ENCODE measurements at places on chromosomes 4 and X.

DNA sequence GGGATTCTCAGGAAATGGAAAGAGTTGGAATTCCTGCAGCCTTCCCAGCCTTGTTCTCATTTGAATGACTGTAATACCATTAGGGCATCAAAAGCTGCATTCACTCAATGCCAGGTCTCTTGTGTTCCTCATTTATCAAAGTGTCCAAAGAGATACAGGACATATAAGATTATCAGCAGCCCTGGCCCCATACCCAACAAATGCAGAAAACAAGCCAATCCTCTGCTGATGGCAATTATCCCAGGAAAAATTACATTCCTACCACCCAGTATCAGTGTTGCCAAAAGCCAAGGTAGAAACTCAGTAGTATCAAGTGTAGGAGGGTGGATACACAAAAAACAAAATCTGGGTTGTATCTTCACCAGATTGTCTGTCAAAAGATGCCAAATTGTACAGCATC, 18.5 kb upstream of the ASB5 start:
- no peak for DNase-seq

DNA sequence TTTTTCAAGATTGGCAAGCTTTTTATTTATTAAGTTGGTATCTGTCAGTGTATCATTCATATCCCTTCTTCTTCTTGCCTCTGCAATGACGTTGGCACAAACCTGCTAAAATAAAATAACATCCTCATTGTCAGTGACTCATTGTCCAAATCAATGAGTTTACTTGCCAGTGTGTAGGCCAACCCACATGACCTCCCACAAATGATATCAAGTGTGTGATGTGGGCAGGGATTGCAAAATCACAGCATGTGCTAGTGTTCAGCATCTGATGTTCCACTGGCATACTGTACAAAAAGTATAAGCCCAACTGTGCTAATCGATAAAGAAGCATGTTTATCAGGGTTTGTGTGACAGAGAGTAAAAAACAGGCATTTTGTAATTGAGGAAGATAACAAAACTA, 25.5 kb downstream of the GPAT3 start:
- DNase-seq = no peak

GRCh38 chr4:168868044-168868781, 141.8 kb downstream of the CBR4 start:
- DNase-seq = no peak

- DNase-seq = no peak
These were observed 6.5 kb upstream of the JAKMIP1 start for GRCh38 chr4:6206771-6207290.

DNA sequence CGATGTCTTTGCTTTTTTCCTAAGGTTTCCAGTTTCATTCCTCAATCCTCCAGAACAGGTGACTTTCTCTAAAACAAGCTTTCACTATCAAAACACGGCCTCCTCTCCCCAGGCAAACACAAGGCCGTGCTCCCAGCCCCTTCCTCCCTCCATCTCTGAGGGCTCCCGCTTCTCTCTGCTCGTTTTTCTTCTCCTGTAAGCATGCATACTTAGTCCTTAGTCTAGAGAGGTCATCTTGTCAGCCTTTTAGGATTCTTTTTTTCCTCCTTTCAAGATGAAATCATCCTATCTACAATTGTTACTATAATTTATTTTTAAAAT, 18.7 kb downstream of the DCTD start:
- DNase-seq = no peak

- no peak for DNase-seq
These were observed 73.9 kb downstream of the NSG1 start for GRCh38 chr4:4460759-4461158.

DNA sequence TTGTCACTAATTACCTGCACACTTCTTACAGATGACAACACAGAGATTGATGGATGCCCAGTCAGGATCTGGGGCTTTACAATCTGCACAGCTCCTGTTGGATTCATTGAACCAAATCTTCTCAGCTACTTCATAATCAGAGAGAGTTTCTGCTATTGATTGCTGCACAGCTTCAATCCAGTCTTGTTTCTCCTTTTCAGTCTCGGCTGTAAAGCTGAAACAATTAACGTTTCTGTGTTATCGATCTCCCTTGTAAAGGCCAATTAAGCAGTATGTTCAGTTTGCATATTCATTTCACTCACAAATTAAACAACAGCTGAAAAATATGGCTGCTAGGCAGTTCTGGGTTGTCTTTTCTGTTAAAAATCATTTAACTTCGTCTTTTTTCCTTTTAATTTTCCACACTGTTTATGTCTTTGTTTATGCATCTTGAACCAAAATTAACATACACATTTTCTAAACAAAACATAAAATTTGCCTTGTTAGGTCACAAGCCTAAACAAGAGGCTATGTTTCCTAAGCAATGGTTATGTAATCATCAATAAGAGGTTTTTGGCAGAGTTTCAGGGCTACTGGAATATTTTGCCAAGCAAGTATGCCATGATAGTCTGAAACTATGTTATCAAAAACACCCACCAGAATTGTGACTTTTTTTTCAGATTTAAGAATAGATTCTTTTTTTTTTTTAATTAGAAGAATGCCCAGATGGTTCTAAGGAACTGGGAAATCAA, 79.2 kb downstream of the ARAP2 start:
- DNase-seq = no peak

DNA sequence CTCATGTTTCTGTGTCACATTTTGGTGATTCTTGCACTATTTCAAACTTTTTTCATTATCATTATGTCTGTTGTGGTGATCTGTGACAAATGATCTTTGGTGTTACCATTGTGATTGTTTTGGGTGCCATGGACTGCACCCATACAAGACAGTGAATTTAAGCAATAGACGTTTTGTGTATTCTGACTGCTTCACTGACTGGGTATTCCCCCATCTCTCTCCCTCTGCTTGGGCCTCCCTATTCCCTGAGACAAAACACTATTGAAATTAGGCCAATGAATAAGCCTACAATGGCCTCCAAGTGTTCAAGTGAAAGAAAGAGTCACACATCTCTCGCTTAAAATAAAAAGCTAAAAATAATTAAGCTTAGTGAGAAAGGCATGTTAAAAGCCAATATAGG, 60.2 kb downstream of the BANK1 start:
- DNase-seq = no peak

GRCh38 chr4:64520421-64520820, 111.2 kb upstream of the TECRL start:
- no peak for DNase-seq

- DNase-seq = no peak
These were observed 26.2 kb upstream of the VEGFD start for GRCh38 chrX:15410430-15410829.

- no peak for DNase-seq
These were observed 46.7 kb downstream of the KCNIP4 start for GRCh38 chr4:21901831-21902230.

GRCh38 chrX:2320580-2321327, 180.0 kb downstream of the DHRSX start:
- DNase-seq = no peak

- no peak for DNase-seq
These were observed 90.2 kb downstream of the FAM53A start for GRCh38 chr4:1593881-1594345.

DNA sequence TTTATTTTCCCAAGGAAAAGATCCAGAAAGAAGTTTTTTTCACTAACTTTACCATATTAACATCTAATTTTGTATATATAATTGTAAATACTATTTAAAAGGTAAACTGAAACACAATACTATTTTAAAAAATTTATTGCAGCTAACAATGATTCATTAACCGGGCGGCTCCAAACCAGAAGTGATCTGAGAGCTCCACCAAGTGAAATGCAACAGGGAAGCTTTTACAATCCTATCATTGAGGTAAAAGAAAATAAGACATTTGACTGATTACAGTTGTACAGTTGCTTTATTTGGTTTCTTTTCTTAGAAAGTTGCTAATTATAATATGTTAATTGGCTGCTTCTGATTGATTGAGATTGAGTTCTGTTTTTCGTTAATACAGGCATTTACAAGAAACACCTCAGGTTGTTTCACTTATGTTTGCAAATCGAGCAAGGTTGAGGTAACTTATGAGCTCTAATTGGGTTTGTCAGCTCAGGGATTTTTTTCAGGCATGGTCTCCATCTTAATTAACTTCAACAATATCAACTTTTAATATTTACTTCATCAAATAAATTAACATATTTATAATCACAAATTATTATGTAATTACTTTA, 220.2 kb upstream of the UGT8 start:
- DNase-seq = no peak

DNA sequence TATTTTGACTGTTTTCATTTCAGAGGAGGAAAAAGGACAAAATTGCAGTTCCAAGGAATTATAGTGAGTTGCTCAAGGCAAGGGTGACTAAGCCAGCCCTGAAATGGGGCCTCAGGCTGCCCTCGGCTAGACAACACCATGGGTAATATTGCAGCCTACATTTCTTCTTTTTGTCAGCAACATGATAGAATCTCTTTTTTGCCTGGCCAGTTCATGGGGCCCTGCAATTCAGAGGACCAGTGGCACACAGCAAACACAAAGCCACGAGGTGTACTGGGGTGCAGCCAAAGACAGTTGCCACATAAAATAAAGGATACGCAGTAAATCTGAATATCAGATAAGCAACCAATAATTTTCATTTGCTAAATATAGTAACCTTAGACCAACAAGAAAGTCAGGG, 41.8 kb downstream of the RBM47 start:
- DNase-seq = no peak

DNA sequence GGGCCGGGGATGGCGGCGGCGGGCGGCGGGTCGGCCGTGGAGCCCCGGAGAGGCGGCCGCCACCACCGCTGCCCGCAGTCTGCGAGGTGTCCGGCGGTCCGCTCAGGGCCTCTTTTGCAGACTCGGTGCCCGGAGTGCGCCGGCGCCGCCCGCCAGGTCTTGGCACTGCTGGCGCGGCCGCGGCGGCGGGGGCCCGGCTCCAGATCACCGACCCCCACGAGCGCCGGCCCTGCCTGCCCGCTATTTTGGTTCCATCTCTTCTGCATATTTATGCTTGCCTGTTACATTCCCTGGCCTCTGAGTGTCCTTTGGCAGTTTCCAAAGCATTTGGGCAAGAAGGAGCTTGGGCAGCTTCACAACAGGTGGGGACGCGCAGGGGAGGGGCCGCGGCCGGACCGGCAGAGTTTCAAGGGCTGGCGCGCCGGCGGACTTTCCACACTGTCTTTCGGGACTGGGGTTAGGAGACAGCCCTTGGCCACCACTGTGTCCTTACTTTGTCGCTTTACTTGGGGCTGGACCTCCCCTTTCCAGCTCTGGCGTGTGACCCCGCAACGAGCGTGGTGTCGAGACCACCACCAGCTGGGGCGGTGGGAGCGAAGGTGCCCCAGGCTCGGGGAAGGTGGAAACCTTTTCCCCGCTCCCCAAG, 668 bp upstream of the TAPT1 start:
- DNase-seq = peak; percentile 12

DNA sequence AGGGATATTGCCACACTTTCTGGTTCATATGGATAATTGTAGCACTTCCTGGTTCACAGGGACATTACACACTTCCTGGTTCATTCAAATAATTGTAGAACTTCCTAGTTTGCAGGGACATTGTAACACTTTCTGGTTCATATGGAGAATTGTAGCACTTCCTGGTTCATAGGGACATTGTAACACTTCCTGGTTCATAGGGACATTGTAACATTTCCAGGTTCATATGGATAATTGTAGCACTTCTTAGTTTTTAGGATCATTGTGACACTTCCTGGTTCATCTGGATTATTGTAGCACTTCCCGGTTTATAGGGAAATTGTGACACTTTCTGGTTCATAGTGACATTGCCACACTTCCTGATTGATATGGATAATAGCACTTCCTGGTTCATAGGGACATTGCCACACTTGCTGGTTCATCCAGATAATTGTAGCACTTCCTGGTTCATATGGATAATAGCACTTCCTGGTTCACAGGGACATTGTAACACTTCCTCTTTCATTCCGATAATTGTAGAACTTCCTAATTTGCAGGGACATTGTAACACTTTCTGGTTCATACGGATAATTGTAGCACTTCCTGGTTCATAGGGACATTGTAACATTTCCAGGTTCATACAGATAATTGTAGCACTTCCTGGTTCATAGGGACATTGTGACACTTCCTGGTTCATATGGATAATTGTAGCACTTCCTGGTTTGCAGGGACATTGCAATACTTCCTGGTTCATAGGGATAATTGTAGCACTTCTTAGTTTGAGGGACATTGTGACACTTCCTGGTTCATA, 59.2 kb upstream of the CD99 start:
- DNase-seq = no peak

DNA sequence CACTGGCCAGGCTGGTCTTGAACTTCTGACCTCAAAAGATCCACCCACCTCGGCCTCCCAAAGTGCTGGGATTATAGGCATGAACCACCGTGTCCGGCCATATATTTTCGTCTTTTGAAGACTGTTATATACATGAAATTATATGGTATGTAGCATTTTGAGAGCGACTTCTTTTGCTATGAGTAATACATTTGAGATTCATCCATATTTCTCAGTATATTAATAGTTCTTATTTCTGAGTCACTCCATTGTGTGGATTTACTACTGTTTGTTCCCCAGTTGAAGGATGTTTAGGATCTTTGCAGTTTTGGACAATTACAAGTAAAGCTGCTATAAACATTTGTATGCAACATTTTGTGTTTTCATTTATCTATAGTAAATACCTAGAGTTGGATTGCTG, 34.9 kb downstream of the GNL3L start:
- no peak for DNase-seq

DNA sequence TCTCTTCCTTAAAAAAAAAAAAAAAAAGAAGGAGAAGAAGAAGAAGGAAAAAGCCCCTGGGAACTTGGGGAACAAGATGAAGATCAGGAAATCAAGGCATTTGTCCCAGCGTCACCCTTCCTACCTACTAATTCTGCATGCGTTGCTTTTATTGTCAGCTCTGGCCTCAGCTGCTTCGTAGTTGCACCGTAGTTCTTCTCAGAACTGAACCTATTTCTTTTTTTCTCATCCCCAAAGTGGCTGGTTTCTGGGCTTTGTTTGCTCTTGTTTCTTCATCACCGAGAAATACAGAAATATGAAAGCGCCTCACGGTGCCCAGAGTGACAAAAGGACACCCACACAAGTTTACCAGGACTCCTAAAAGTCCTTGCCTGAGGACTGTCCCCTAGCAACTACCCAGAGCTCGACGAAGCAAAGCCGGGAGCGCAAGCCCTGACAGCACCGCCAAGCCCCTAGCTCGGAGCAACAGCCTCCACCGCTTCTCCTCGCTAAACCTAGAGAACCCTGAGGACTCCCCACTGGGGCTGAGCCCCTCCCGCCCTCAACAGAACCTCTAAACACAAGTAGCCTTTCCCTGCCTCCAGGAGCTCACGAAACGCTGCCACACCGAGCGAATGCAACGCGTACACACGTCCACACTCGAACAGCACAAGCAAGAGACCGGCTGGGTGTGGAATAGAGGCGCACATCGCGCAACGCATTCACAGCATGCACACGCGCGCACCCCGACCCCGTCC, 710 bp downstream of the PRKG2 start:
- no peak for DNase-seq

Measured in T-cell (primary cell).